ENCODE measurements at places on chromosomes 6 and 20.

- DNase-seq = no peak
Measured at GRCh38 chr6:44800171-44800783, 412.8 kb downstream of the CDC5L start.

GRCh38 chr6:109527989-109528388 is 45.0 kb upstream of the ZBTB24 start:
- DNase-seq = no peak

DNA sequence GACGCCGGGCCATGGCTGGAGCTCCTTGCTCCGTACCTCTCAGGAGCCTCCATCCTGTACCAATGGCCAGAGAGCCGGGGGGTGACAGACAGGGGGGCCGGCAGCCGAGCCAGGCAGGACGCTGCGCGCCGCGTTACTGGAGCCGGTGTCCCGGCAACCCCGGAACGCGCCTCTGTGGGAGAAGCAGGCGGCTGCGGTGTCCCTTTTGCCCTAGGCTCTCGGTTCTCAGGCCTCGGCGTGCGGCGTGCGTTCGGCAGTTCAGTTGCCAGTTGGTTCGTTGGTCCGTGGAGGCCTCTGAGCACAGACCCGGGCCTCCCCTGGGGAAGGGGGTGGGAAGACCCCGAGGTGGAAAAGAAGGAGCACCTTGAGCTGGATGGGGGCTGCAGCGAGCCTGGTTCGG is at the start of gene SPATS1:
Gene SPATS1, plus strand, starts transcription at position 162 of the 400 bp plus-strand sequence. CDS start 446 bp downstream, outside the sequence.
- DNase-seq = peak; percentile 71

DNA sequence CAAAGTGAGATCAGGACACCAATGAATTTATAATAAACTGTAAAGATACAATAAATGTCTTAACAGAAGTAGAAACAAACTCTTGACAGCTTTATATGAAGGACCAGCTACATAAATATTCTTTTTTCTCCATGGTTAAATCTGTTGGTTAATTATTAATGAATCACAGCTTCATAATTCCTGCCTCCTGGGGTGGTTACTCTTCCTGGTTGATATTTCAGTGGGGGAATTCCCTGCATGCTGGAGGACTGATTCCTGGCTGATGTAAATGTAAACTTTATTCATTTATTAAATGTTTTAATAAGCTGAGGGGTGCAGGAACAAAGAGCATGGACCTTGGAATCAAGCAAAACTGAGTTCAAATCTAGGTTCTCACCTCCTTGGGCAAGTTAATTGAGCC is 16.2 kb upstream of the RCAN2 start:
- no peak for DNase-seq

DNA sequence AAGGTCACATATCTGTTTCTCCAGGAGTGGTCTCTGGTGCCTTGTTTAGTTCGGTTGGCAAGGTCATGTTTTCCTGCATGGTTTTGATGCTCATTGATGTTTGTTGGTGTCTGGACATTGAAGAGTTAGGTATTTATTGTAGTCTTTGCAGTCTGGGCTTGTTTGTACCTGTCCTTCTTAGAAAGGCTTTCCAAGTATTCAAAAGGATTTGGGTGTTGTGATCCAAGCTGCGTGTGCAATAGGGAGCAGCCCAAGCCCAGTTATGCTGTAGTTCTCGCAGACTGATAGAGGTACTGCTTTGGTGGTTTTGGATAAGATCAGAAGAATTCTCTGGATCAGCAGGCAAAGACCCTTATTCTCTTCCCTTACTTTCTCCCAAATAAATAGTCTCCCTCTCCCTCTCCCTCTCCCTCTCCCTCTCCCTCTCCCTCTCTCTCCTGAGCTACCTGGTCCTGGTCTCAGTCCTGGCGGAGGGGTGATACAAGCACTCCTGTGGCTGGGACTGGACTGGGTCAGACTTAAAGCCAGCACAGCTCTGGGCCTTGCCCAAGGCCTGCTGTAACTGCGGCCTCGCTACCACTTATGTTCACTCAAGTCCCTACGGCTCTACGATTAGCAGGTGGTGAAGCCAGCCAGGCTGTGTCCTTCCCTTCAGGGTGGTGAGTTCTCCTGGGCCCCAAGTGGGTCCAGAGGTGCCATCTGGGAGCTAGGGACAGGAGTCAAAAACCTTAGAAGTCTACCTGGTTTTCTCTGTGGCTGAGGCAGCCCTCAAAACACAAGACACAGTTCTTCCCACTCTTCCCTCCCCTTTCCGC is 27.3 kb upstream of the GRM4 start:
- DNase-seq = no peak

- no peak for DNase-seq
Measured at GRCh38 chr6:40509086-40509485, 78.1 kb downstream of the LRFN2 start.

GRCh38 chr6:128572294-128572693 is 51.9 kb upstream of the PTPRK start:
- no peak for DNase-seq

GRCh38 chr20:41927655-41928054 is 309.5 kb upstream of the CHD6 start:
- DNase-seq = no peak

GRCh38 chr6:118546880-118547218 is 1.2 kb upstream of the PLN start:
- DNase-seq = no peak

- no peak for DNase-seq
Measured at GRCh38 chr20:47244451-47244850, 112.0 kb downstream of the ZMYND8 start.

DNA sequence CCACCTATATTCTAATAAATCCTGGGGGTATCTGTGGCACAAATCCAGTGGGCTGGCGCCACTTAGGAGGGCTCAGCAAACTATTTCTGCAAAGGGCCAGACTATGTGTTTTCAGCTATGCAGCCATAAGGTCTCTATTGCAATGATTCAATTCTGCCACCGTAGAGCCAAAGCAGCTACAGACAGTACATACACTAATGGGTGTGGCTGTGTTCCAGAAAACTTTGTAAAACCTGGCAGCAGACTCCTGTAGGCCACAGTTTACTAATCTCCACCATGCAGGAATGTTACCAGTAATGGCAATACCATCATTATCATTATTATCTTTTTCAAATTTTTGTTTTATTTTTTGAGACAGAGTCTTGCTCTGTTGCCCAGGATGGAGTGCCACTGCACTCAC is 65.7 kb downstream of the SULF2 start:
- no peak for DNase-seq

DNA sequence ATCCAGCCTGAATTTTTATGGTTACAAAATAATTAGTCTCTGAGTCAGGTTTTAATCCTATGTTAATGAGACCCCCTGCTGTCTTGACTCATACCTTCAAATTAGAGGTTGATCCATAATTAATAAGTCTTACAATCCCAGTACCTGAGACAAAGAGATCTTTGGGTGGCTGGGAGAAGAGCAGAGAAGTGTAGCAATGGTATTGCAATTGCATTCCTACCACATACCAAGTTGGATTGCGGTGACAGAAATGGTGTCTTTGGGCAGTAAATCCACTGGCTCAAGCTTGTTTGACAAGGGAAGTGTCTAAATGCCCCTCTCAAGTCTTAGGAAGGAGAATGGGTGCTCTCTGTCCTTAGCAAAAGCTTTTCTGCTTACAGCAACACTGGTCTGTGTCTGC is 150.4 kb downstream of the BTBD3 start:
- DNase-seq = peak; percentile 47

- DNase-seq = no peak
Measured at GRCh38 chr20:44580581-44581268, 1.7 kb upstream of the PKIG start.

DNA sequence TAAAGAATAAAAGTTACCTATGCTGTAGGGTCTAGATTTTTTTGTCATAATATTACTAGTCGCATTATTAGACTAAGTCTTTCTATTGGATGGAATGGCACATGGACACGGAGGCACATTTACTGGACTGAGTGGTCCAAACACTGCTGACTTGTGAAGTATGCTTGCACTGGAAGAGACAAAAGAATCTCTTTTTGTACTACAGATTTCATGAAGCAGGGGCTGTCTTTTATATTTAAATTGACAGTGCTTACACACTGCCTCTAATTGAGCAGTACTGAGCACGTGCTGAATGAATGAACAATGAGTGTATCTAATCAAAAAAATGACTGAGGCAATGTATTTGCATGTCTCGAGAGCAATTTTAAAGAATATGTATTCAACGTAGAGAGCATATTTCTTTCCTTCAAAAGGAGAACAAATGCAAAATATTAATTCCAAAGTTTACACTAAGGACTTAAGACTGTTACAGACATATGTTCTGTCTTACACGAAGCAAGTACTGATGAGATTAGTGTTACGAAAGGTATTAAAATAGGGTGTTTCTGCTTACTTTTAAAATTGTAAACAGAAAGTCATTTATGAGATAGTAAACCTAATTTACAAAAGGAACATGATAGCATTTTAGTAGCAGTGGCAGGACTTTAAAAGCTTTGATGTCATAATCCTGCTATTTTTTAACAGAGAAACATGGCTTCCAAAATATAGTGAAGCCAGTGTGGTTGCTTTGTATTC is 8.3 kb downstream of the ELOVL2 start:
- DNase-seq = no peak

GRCh38 chr6:38730140-38730862 is 15.2 kb downstream of the DNAH8 start:
- DNase-seq = no peak

DNA sequence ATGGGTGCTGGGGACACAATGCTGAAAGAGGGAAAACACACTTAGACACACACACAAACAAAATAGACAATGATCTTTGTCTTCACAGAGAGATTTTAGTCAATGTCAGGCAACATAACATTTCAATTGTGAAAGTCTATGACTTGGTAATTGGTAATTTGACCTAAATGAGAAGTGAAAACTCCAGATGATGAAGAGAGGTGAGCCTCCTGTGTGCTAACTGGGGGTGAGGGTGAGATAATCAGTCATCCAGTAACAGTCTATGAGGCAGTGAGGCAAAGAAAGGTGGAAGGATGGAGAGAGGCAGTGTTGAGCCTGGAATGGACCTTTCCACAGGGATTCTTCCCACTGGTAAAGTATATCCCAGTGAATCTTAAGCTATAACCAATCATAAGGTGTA is 744.2 kb downstream of the MAFB start:
- no peak for DNase-seq

DNA sequence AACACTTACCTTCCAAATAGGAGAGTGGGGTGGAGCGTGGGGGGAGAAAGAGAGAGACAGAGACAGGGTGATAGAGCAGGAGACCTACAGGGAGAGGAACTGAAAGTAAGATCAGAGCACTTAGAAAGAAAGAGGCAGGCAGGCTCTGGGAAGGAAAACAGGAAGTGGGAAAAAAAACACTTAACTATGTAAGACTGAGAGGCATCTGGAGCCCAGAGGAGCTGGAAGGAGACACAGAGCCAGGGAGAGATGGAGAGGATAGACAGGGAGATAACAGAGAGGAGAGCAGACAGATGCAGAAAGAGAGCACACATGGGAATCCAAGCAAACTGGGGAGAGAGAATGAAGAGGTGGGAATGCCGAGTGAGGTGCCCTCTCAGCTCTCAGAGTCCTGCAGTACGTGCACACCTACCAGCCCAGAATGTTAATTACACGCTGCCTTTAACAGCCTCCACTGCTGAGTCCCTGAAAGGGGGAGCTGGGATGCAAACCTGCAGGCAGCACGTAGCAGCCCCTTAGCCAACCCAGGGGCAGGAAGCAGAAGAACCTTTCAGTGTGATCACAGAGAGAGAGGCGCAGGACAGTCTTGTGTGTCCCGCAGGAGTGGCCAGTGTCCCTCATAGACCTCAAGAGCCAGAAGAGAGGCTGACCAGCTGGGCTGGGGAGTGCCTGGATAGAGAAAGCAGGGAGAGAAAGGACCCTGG is 132.7 kb upstream of the LRFN2 start:
- DNase-seq = no peak
